ENCODE measurements at places on chromosomes 12 and 14. TPM values are rescaled to one million over a fixed set of nuclear protein-coding genes. Genes with fewer than 3 reads are reported as not detected.

DNA sequence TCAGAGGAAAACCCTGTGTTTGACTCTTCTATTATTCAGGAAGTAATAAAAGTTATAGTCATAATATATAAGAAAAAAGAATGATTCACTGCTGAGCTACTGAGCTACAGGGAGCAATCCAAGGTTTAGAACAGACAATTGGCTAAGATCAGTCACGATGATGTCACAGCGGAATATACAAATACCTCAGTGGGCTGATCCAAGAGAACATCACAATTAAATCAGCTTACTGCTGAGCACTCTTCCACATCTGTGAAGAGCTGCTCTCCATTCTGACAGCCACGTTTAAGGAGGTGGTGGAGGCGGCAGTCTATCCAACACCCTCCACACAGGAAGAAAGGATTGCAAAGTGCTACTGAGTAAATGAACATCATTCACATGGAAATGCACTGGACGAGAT is 271.0 kb downstream of the APAF1 start:
- DNase-seq: no peak

DNA sequence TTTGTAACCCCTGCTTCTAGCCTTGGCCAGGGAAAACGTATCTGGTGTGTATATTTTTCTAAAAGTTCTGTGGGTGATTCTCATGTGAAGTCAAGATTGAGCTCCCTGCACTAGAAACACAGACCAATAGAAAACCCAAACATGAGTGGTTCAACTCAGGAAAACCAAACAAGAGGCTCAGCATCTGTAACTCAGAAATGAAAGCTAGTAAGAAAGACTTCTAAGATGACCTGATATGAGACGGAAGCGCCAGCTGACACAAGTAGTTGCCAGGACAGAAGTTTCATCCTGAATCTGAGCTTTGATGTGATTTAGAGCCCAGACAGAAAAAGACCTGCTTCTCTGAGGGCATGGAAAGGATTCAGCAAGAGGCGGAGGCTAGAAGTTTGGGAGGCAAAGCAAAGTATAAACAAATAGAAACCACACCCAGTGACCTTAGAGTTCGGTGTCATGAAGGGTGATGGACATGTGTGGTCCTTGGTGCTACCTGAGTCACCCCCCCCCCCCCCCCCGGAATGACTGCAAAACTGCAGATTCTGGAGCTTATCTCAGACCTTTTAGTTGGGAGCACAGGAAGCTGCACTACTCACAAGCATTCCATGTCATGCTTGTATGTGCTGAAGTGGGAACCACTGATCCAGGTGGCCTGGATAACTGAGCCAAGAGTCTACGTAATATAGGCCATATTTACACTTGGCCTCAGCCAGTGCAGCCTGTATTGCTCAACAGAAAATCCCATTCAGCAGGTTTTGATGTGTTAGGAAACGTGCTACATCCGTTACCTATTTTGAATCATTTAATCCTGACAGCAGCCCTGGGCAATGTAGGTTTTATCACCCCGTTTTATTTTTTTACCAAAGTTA is 191.3 kb downstream of the ANO6 start:
- peak; percentile 41 for DNase-seq

GRCh38 chr14:55814873-55815272 is 234.9 kb downstream of the KTN1 start:
- DNase-seq: no peak

- no peak for DNase-seq
These were observed 21.5 kb downstream of the PAX9 start for GRCh38 chr14:36683083-36683724.

DNA sequence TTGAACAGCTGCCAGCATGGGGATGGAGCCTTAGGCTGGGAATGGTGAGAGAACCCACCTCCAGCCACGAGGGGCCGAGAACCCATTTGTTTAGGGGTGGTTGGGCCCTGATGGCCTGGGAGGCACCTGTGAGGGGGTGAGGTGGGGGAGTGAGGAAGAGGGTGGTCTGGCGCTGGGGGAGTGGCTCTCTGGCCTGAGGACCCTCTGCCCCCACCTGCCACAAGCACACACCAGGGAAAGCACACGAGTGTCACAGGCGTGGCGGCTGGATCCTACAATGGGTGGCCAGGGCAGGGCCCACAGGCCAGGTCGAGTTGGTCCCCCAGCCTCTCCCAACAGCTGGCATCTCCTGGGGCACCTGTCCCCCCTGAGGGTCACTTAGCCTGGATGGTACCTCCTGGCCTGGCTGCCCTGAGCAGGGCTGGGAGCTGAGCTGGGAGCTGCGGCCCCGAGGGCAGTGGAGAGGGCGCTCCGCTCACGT is 340.5 kb downstream of the TMEM121 start:
- DNase-seq: peak; percentile 46

DNA sequence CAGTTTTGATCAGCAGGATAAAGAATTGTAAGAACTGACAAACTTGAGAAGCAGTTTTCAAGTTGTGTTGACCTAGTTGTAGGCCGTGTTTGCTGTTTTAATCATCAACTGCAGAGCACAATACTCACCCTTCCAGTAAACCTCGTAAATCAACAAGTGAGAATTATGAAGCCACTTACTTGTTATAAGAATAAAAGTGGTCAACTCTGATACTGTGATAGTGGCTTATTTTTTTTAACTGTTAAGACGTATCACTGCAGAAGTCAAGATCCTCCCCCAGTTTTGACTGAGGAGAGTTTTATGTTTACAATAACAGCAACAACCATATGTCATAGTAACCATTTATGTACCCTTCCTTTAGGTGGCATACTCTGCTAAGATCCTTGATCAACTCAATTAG is 100.8 kb upstream of the DACT1 start:
- no peak for DNase-seq

DNA sequence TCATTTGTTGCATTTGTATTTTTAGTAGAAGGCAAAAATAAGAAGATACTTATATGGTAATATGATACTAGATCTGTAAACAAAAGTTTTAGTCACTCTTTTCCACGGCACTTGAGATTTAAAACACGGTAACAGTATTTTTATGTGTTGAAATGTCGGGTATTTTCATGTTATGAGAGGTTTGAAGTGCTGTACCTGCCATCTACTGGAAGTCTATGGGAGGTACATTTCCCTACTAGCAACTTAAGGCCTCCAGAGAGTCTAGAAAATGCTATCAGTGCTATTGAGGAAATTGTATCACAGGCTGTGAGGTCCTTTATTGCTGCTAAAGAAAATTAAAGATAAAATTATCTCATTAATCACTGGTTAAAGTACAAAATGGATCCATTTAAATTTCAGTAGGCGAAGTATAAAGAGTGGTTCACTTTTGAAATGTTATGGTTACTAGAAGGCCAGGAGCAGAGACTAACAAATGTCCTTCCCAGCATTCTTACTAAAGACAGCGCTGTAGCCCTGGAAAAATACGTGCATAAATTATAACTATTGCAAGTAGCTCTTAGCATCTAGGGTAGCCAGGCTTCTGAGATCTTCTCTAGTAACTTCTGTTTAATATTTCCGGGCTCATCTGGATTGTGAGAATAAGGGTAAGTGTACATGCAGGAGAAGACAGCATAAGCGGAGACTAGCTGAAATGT is 77.6 kb upstream of the PRKD1 start:
- DNase-seq: no peak

GRCh38 chr12:105738051-105738450 is 400.7 kb downstream of the NUAK1 start:
- DNase-seq: peak; percentile 77

CELA1 gene
- total RNA-seq: not detected

TAS2R8 gene
- total RNA-seq: not detected

YBX3 gene
- 594 TPM for total RNA-seq

SDSL gene
- total RNA-seq: 8.5 TPM

C12orf54 gene
- total RNA-seq: not detected

CCDC60 gene
- not detected for total RNA-seq
